Neural crest cell (in vitro differentiated cells): ENCODE measurements at places on chromosomes 4 and X.

GRCh38 chr4:143711543-143712154, 11.2 kb upstream of the FREM3 start:
- no peak for DNase-seq

GRCh38 chr4:7128234-7128633, 60.4 kb upstream of the GRPEL1 start:
- DNase-seq: no peak

DNA sequence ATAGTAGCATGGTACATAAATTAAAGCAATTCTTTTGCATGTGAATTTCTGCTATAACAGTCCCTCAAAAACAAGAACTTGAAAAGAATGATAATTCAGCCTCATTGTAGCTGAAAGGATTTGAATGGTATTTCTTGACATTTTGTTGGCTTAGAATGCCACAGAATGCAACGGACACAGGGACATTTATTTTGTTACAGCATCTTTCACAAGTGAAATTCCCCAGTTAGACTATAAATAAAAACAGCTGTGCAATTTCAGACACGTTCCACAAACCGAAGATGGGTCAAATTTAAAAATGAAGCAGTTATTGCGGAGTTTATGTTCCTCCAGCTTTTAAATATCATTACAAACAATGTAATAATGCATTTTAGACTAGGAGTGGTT, 82.8 kb upstream of the AMELX start:
- no peak for DNase-seq

GRCh38 chr4:126046081-126046614, 731.4 kb downstream of the FAT4 start:
- no peak for DNase-seq

DNA sequence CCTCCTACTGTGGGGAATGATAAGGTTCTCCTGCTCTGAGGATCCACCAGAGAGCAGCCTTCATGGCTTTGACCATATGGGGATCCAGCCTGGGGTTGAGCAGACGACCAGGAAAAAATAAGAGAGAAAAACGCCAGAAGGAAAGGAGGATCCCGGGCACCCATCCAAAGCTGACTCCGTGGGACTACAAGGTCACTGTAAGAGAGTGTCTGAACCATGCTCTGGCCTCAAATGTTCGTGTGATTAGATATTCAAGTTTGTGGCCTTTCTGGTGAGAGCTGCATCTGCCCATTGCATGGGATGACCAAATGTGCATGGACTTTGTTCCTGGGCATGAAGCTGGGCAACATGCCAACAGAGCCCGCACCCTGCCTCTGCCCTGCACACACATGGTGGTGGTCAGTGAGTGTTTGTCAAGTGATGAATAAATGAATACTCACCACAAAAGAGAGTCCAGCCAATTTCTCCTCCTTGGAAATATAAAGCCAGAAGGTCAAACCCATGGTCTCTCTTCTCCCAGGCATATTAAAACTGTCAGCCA, 346.0 kb upstream of the GATB start:
- no peak for DNase-seq
